Left kidney (tissue), 8 donors: ENCODE measurements at places on chromosomes 11 and 22. TPM values are rescaled to one million over a fixed set of nuclear protein-coding genes. Genes with fewer than 3 reads are reported as not detected.
A peak's percentile ranks its signal among the peaks of the same experiment; 100 is the strongest.

Gene MMP27
- polyA plus RNA-seq: not detected

Gene DBX1
- polyA plus RNA-seq: not detected

Gene UBASH3B
- 8.5 TPM for polyA plus RNA-seq

GRCh38 chr11:125281831-125282595, 117.5 kb downstream of the PKNOX2 start:
- no peak for DNase-seq

DNA sequence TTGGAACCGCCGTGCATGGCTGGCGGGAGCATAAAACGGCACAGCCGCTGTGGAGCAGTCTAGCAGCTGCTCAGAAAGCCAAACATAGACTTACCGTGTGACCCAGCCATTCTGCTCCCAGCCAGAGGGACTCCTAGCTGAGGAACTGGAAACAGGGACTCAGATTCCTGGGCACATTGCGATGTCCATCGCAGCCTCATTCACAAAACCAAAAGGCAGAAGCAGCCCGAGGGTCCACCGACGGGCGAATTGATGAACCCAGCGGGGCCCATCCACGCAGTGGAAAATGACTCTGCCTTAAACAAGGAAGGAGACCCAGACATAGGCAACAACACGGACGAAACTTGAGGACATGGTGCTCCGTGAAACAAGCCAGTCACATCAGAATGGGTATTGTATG, 5.7 kb upstream of the MUC5B start:
- no peak for DNase-seq

DNA sequence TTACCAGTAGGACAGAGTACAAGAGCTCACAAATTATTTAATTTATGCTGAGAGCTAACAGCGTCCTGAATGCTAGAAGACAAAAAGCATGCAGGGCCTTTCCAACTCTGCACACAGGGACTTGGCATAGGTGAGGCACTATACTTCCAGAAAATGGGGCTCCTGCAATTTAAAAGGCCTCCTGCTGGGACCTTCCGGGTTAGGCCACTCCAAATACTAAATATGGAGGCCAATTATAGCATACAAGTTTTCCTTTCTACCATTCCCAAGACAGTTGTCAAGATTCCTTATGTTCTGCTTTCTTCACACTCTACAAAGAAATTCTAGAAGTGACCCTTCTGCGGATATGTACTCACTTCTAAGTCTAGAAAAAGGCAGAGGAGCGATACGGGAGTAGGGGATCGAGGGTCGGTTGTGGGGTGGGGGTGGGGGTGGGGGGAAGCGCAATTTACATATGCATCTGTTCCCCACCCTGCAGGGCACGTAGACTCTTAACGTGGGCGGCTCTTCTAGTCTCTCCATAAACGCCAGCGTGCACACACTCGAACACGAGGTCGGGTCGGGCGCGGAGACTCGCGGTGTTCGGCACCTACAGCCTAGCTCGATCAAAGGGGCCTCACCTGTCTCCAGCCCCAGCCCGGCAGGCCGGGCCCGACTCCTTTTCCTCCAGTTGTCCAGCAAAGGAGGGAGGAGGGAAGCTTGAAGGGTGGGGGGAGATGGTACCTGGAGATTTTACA, 728 bp downstream of the DCUN1D5 start:
- DNase-seq: peak; percentile 19

GRCh38 chr11:94128291-94128745, 323 bp upstream of the PANX1 start:
- no peak for DNase-seq
